NCI-H2171 (cell line): ENCODE measurements at places on chromosomes 16 and 17.
A peak's percentile ranks its signal among the peaks of the same experiment; 100 is the strongest.

DNA sequence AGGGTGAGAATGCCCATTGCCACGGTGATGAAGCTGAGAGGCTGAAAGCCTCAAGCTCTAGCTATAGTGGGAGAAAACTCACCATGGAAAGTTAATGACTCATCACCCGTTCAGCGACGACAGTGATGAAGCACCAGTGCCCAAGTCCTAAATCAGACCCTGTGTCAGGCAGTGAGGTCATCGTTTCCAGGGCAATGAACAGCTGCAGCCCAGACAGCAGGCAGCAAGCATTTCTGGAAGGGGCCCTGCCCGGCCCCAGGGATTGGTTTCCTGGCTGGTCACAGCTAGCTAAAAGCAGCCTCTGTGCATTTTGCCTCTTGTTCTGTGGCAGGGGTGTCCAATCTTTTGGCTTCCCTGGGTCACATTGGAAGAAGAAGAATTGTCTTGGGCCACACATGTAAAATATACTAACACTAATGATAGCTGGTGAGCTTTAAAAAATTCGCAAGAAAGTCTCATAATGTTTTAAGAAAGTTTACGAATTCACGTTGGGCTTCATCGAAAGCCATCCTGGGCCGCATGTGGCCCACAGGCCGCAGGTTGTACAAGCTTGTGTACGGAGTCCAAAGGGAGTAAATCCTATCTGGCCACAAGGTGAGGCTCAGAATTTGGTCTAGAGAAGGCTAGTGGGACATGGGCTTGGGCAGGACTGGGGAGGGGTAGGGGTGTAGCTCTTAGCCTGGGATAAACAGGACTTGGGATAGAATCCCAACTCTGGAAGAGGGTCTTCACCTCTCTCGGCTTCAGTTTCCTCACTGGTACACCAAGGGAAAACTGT is 40.6 kb downstream of the MIS12 start:
- peak; percentile 22 for DNase-seq

DNA sequence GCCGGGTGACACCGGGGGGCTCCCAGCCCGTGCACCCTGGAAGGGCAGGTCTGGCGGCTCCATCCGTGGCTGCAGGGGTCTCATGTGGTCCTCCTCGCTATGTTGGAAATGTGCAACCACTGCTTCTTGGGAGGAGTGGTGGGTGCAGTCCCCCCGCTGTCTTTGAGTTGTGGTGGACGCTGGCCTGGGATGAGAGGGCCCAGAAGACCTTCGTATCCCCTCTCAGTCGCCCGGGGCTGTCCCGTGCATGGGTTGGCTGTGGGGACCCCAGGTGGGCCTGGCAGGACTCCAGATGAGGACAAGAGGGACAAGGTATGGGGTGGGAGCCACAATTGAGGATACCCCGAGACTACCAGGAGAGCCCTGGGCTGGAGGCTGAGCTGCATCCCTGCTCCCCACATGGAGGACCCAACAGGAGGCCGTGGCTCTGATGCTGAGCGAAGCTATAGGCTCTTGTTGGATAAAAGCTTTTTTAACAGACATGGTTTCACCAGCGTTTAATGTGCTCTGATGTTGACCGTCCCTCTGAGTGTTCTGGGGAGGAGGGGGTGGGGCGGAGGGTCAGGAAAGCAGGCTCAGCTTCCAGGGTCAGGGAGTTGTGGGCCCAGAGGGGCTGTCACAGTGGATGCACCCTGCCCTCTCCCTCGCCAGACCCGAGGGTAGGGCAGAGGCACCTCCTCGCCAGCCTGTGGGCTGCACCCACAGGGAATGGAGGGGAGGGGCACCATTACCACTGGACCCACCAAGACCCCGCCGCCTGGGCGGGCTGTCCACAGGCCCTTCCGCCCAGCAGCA is 5.4 kb downstream of the SPATA2L start:
- no peak for DNase-seq

DNA sequence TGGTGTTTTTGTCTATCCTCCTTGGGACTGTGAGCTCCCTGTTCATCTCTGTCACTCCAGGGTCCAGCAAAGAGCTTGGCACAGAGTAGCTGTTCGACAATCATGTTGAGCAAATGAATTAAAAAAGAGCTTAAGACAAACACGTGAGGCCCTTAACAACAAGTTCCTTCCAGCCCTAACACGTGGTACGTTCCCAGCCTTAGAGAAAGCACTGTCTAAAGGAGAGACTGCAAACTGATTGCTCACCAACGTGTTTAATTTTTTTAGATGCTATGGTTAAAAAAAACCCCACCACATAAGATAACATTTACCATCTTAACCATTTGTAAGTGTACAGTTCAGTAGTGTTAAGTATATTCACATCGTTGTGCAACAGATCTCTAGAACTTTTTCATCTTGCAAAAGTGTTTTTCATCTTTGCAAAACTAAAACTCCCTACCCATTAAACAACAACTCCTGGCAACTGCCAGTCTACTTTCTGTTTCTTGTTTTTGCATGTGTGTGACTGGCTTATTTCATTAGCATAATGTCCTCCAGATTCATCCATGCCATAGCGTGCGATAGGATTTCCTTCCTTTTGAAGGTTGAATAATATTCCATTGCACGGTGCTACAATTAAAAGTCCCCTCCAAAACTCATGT is 28.2 kb downstream of the LAT start:
- no peak for DNase-seq

- no peak for DNase-seq
Measured at GRCh38 chr17:43822570-43823190, 10.3 kb downstream of the MPP3 start.
